ENCODE measurements at places on chromosomes 13 and 19. TPM values are rescaled to one million over a fixed set of nuclear protein-coding genes. Genes with fewer than 3 reads are reported as not detected.

GRCh38 chr13:86729206-86729605, 930.0 kb upstream of the SLITRK6 start:
- peak; percentile 31 for DNase-seq

DNA sequence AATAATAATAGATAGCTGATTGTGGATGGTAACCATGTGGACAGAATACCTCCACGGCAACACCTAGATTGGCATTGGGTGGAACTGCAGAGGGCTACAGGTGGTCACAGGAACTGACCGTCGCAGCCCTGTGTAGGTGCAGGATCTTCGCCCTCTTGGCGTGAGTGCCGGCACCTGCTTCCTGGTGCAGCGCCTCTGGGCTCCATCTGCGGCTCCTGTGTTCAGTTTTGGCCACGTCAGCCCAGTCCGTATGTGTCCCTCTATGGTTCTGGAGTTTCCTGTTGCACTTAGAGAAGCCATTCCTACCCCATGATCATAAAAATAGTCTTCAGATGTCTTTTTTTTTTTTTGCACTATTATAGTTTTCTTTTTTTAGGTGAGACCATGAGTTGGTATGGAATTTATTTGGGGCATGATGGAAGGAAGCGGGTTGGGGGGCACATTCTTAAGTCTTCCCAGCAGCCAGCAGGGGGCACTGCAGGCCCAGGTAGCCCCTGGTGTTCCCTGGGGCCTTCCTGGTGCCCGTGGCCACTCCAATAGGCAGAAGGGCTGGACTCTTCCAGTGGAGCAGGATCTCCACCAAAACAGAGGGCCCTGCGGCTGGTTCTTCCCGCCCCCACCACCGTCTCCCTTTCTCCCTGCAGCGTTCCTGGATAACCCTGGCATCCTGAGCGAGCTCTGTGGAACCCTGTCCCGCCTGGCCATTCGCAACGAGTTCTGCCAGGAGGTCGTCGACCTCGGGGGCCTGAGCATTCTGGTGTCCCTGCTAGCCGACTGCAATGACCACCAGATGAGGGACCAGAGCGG, 10.1 kb upstream of the SLC25A42 start:
- peak; percentile 48 for DNase-seq

DNA sequence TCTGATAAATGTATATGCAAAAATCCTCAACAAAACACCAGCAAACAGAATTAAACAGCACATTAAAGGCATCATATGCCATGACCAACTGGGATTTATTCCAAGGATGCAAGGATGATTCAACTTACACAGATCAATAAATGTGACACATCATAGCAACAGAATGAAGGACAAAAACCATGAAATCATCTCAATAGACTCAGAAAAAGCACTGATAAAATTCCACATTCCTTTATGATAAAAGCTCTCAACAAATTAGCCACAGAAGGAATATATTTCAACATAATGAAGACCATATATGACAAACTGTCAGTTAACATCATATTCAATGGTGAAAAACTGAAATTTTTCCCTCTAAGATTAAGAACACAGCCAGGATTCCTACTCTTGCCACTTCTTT, 691.6 kb downstream of the DIAPH3 start:
- DNase-seq: no peak

DNA sequence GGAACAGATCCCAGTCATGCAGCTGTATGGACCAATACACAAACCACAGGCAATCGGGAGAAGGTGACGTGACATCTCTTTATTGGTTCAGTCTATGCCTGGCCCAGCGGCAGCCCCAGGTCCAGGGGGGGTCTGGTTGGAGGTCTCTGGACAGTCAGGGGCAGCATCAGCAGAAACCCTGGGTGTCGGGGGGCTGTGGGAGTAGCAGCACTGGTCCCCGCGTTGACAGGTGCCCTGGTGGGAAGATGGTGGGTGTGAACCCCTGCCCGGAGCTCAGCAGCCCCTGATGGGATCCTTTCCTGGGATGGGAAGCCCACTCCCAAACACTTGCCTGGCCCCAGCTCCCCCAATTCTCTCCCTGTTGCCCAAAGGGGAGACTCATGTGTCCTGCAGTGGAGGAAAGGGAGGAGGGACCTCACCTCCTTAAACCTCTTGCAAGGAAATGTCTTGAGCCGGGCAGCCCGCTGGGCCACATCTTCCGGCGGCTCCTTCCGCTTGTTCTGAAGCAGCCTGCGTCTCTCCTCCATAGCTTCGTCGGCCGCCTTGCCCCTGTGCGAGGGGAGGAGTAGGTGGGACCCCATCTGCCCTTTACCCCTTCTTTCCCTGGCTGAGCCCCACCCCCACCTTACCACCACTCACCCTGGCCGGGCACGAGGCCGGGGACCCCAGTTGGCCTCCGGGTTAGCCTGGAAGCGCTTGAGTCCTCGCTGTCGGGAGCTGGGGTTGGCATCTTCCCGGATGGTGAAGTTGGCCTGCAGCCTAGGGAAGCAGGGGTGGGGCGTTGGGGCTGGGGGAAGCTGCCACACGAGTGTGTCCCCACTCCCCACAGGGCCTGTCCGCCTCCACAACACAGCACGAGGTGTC, 2.4 kb upstream of the LYL1 start:
- DNase-seq: no peak

PDX1 gene
- 0.35 TPM for total RNA-seq

DNA sequence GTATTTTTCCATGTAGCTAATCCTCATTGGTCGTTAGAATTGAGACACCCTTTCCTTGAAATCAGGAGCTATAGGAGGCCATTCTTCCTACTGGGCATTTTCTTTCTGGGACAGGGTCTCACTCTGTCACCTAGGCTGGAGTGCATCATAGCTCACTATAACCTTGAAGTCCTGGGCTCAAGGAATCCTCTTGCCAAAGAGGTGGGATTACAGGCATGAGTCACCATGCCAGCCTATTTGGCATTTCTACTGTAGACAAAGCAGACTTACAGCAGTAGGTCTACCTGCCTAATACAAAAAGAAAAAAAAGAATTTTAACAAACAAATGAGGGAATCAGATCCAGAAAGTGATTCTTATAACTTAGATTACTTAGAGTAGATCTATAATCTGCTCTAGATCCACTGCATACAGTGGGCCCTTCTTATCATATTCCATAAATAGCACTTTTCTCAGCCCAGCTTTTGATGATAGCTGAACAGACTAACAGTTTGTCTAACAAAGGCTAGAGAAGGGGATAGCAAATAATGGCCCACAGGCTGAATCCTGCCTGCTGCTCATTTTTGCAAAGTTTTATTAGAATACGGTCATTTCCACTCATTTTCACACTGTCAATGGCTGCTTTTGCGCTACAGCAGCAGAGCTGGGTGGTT, 36.7 kb upstream of the USPL1 start:
- peak; percentile 70 for DNase-seq

DNA sequence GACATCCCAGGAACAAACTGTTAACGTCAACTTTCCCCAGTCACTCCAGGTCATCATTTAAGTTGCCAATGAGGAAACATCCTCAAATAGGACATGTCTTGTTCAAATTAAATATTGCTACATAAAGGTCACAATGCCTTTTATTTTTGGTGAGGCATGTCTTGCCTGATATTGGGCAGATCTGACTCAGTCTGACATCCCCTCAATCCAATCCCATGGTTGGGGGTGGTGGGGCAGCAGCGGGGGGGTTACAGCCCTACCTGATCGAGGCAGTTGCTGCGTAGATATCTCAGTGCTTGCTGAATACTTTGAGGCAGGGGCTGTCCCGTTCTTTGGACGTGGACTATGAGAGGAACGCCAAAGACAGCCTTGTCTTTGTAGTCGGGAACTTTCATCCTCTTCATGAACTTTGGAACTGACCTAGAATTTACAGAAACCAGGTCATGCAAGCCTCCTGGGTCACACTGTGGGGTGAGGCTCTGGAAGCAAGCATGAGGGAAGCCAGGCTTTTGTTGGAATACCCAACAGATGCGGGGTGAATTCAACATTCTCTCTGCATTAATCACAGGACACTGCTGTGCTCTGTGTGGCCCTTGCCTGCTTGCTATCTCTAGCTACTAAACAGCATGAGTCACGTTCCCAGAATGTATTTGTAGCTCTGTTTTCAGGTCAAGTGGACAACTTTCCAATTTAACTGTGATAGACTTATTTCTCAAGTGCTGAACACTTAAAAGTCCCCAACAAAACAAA, 109.8 kb downstream of the KL start:
- DNase-seq: peak; percentile 94

- peak; percentile 69 for DNase-seq
Measured at GRCh38 chr13:114078461-114079451, 53.7 kb downstream of the RASA3 start.

IGFL3 gene
- not detected for total RNA-seq

GRCh38 chr13:52703482-52703881, 36.1 kb downstream of the CNMD start:
- DNase-seq: no peak

GRCh38 chr13:90510319-90510718, 837.2 kb upstream of the MIR17HG start:
- DNase-seq: no peak

- DNase-seq: no peak
Measured at GRCh38 chr13:103469771-103470170, 403.6 kb upstream of the SLC10A2 start.

DNA sequence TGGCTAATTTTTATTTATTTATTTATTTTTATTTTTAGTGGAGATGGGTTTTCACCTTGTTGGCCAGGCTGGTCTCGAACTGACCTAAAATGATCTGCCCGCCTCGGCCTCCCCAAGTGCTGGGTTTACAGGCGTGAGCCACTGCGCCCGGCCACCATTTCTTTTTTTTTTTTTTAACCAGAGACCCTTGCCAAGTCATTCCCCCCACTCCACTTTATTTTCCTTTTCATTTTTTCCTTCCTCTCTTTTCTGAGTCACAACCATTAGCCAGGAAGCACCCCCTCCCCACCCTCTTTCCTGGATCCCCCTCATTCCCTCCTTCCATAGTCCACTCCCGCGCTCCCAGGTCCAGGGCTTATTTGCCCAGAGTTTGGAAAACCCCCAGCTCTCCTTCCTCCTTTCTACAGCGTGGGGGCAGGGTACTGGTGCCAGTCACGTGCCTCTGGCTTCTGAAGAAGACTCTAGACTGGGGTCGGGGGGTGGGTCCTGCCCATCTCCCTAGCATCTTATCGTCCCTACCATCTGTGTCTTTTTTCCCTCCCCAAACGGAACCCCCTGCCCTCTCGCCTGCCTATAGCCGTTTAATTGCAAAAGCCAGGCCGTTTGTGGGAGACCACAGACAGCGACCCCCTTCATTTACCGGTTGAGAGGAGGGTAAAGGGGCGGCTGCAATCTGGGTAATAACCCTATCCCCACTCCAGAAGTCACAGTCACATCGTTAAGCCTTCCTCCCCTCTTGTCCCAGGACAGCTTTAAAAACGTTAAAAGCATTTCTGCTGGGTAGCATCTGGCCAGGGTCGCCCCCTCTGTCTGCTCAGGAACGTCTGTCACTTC, 1.1 kb upstream of the CALR start:
- no peak for DNase-seq

GRCh38 chr13:45325806-45326205, 15.2 kb downstream of the TPT1 start:
- DNase-seq: peak; percentile 81

MBD3L2 gene
- not detected for total RNA-seq

GRCh38 chr13:105655046-105655445, 880.4 kb downstream of the EFNB2 start:
- DNase-seq: peak; percentile 73

DNA sequence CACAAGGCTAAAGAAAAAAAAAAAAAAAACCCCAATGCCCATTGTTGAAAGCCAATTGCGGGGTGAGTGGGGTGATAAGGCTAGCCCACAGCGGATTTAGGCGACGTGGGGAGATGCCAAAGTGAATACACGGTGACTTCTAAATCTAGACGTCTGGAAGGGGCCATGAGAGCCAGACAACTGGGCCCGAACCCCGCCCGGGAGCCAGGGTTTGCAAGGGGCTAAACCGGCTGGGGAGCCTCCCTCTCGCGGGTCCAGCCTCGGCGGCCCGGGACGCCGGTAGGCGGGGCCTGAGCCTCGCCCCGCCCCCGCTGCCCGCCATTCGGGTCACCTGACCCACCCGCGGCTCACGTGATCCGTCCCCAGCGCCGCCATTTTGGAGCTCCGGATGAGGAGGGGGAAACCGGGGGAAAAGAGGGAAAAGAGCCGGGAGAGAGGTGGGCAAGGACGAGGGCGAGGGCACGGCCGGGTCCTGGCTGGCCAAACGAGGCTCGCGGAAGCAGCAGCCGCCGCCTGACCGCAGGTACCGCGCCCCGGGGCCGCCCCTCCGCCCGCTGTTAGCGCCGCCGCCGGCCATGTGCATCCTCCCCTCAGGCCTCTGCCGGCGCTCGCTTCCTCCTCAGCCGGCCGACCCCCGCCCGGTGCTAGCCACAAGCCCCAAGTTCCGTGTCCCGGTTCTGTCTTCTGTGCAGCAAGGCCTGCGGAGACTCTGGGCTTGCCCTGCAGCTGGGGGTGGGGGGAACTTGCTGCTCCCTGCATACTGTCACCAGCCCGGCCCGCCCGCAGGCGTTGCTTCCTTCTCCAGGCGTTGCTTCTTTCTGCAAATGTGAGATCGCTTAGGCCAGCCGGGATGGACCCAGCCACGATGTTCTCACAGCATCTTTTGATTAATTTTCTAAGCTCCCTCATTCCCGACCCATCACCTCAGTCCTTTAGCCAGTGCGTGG, at the start of gene ZNF507:
Gene ZNF507 (plus strand): TSS at position 350 of the 947 bp plus-strand sequence. CDS start 7,221 bp downstream, outside the sequence.
- peak; percentile 82 for DNase-seq

DNA sequence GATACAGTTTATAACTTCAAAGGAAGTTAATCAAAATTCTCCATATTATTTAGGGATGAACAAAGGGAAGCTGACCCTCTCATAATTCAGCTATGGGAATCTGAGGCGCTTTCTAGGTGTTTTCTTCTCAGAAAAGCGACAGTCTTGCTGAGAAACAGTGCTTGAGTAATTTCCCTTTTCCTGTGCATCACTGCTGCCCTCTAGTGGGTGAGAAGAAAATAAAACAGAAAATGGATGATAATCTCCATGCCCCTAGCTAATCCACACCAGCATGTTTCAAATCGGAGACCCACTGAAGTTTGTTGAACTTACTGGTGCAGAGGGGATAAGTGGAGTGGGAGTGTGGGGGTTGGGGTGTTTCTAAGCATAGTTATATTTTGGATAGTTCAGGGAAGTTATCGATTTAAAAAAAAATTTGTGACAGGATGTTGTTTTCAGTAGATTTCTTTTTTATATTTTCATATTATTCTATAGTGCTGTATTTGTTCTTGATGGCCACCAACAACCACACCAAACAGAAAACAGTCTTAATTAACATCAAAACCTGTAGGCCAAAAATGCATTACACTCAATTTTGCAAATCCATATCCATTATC, 21.4 kb downstream of the LCP1 start:
- peak; percentile 70 for DNase-seq

GRCh38 chr19:42074513-42075363, 1.2 kb upstream of the ZNF574 start:
- DNase-seq: no peak

PLIN4 gene
- 1.4 TPM for total RNA-seq

- no peak for DNase-seq
Measured at GRCh38 chr19:55693336-55693974, 18.4 kb downstream of the EPN1 start.

BRSK1 gene
- total RNA-seq: 5.1 TPM

- peak; percentile 92 for DNase-seq
Measured at GRCh38 chr13:113927661-113928581, 46.0 kb downstream of the C13orf46 start.

Data from MCF 10A (cell line).